ENCODE measurements at places on chromosomes 7 and 10. TPM values are rescaled to one million over a fixed set of nuclear protein-coding genes. Genes with fewer than 3 reads are reported as not detected.

Gene TEX47
- total RNA-seq: not detected

Gene HTRA1
- total RNA-seq: 52.0 TPM

Gene BICC1
- total RNA-seq: 17.1 TPM

Gene SFXN2
- total RNA-seq: 4.1 TPM

Gene ERVW-1
- total RNA-seq: not detected

Gene GIMAP4
- total RNA-seq: not detected

Gene AKR1C4
- total RNA-seq: 0.30 TPM

Gene TACR2
- 0.10 TPM for total RNA-seq

Gene FXYD4
- total RNA-seq: not detected

Gene DENND2A
- total RNA-seq: 0.76 TPM

Gene PDK4
- total RNA-seq: 25.7 TPM

Gene CUBN
- total RNA-seq: 0.06 TPM

Gene ETV1
- total RNA-seq: 2.5 TPM

Gene SPDYE5
- total RNA-seq: not detected

Gene WNT8B
- total RNA-seq: not detected

Gene HMX2
- total RNA-seq: 0.10 TPM

Gene CTTNBP2
- total RNA-seq: 0.29 TPM

Gene SLC18A3
- not detected for total RNA-seq

Gene GJD4
- not detected for total RNA-seq

Measured in A549 treated with Hydrocortisone at 1 μM for 4 hours (cell line).